ENCODE measurements at places on chromosomes 3 and 15.

DNA sequence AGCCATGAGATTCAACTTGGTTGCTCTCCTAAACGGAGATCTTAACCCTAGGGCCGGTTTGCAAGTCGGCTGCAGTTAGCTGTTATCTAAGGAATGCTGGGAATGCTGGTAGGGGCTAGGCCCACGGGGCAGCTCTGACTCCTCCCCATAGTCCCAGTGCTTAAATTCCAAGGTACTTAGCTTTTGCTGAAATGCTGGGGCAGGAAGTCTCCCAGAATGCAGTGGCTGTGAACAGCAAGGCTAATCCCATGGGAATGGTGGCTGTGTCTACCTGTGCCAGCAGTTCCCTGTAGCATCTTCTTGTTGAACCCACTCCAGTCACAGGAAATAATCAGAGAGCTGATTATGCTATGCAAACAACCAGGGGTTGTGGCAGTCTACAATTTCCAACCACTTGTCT is 102.5 kb upstream of the TJP1 start:
- no peak for DNase-seq

GRCh38 chr15:85030301-85030929 is 48.8 kb downstream of the PDE8A start:
- DNase-seq, result no peak

DNA sequence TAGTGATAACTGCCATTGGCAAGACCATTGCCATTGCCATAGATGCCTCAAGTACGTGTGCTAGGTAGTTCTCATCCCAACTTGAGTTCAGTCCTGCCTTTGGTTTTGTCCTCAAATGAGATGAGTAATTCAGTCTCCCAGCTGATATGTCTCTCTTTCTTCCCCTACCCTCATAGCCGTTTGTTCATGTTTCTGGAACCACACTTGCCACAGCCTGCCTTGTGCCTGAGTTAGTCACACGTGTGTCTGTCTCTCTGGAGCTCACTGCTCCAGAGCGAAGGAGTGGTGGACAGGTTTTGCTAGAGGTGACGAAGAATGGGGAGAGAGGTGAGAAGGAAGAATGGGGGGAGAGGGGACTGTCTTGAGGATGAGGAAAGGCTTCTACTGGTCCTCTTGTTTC is 88.0 kb upstream of the IGF1R start:
- DNase-seq, result no peak

DNA sequence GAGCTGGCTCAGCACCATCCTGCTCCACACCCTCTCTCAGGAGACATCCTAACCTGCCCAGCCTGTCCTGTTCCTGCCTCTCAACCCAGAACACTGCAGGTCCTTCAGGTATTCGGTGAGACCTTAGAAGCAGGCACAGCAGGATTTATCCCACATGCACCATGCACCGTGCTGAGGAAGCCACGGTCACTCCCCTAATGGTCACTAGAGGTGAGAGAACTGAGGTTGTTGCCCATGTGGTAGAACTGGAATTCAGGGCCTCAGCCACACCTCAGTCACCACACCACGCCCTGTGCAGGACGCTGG is 36.9 kb downstream of the APBA2 start:
- no peak for DNase-seq

- DNase-seq, result no peak
Measured at GRCh38 chr15:77538793-77539497, 93.8 kb downstream of the LINGO1 start.

GRCh38 chr3:146072824-146073223 is 88.2 kb downstream of the PLOD2 start:
- DNase-seq, result no peak

- DNase-seq, result no peak
Measured at GRCh38 chr3:100348727-100349126, 14.2 kb downstream of the NIT2 start.

DNA sequence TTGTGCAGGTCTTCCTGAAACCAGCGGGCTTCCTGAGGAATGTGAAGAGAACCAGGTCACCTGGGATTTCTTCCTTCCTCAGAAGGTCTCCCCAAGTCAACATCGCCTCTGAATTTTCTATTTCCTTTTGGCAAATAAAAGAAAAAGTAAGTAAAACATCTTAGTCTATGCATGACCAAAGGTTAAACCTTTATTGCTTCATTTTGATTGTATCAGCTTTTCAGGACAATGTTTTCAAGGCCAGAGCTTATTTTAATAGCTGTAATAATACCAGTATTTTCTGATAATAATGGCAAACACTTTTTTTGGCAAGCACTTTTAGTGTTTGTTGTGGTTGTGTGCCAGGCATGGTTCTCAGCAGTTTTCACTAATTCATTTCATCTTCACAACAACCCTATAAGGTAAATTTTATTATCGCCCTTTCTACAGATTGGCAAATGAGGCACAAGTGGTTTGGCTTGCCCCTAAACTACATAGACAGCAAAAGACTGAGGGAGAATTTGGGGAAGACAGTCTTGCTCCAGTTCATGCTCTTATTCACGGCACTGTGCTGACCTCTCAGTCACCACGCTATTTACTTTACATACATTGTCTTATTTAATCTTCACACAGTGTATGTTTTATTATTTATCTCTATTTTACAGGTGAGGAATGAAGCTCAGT is 110.4 kb downstream of the RPL22L1 start:
- no peak for DNase-seq

- no peak for DNase-seq
Measured at GRCh38 chr3:151766454-151766853, 32.7 kb downstream of the AADACL2 start.

DNA sequence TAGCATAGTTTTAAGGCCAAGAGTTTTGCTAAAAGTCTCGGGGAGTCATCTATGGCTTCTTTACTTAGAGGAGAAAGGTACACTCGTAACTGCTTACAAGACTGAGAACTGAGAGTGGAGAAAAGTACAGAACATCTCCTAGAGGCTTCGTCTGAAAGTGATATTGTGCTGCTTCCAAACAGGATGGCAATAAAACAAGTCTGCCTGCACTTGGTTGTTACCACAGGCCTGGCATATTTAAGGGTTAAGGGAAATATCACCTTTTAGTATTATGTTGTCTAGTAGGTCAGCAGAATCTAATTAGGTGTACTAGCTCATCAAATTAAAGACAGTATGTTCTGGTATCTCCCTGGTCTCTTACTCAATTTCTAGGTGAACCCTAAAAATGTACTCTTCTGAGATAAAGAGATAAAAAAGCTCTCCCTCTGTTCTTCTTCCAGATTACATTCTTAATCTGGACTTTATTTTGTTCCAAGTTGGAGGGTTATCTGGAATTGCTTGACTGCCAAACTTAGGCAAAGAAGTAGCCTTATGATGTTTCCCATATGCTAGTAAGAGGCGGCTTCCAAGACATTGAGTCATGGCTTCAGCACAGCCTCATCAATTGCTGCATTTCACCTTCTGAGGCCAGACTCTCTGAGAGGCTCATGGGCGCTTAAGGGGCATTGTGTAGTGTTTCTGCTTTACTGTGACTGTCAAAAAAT is 181.3 kb downstream of the LSAMP start:
- peak; percentile 26 for DNase-seq

- DNase-seq, result no peak
Measured at GRCh38 chr15:73892446-73893226, 19.3 kb downstream of the TBC1D21 start.

GRCh38 chr3:98885851-98886250 is 15.6 kb downstream of the DCBLD2 start:
- DNase-seq, result no peak

- DNase-seq, result no peak
Measured at GRCh38 chr15:75353604-75354003, 6.8 kb downstream of the NEIL1 start.

DNA sequence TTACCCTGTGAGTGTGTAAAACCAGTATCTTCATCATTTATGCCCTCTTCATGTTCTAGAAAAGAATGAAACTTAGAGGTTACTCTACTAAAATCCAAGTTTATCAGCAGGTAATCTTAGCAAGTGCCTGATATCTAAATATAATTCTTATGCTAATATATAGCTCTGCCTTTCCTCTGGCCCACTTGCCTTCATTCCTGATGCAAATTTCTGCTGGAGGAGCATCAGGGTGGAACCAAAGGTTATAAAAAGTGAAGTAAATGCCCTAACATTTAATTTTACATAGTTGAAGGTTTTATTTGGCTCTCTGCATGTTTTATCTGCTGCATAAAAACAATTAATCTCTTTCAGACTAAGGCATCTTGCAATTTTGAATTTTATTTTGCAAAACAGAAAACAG is 936.2 kb downstream of the ROBO2 start:
- DNase-seq, result no peak

Measured in non-pigmented ciliary epithelial cell (primary cell).